Right lung (tissue), 10 donors: ENCODE measurements at places on chromosomes 5 and 9. TPM values are rescaled to one million over a fixed set of nuclear protein-coding genes. Genes with fewer than 3 reads are reported as not detected.

TRIM14 gene
- 8.3 TPM for polyA plus RNA-seq

MZB1 gene
- 0.37 TPM for polyA plus RNA-seq

SPATA31A3 gene
- polyA plus RNA-seq, result not detected

DNA sequence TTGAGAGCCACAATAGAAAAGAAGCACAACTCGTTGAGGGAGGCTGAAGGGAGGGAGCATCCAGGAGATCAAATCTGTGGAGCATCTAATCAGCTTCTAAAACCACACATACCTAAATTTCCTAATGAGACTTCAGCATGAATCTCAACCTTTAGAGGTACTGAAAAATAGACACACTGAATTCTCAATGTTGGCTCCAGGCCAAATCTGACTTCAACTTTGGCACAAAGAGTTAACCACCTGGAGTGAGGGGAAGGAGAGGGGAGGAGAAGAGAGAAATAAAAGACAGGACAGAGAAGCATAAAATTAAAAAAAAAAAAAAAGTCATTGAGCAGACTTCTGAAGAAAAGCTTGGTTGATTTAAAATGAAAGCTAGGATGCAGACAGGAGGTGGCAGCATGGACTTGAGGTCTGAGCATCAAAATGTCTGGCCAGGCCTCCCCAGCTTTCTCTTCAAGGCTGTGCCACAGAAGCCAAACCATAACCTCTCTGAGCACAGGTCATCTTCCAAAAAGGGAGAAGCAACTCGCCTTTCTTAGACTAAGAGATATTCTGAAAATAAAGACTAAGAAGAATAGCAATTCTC, 205.6 kb downstream of the DENND1A start:
- no peak for DNase-seq

DNA sequence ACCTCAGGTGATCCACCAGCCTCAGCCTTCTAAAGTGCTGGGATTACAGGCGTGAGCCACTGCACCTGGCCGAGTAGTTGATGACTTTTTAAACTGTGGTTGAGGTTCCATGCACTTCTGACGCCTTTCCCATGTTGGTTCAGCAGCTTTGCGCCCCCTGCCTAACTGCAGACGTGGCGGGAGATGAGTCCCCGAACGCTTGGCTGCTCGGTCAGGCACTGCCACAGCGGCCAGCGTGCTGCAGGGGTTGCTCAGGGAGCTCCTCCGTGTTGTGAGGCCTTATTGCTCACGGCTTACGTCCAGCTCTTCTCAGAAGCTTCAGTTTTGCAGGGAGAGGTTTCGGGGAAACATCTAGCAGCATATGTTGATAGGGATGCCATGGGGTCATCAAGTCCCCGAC, 35.3 kb downstream of the HABP4 start:
- no peak for DNase-seq

- no peak for DNase-seq
Measured at GRCh38 chr5:37833990-37834389, 5.9 kb downstream of the GDNF start.

GRCh38 chr9:33737811-33738606, 57.4 kb upstream of the PRSS3 start:
- DNase-seq, result no peak

GRCh38 chr5:56100439-56101176, 105.8 kb upstream of the IL6ST start:
- no peak for DNase-seq
